ENCODE measurements at places on chromosomes 3 and 15.

DNA sequence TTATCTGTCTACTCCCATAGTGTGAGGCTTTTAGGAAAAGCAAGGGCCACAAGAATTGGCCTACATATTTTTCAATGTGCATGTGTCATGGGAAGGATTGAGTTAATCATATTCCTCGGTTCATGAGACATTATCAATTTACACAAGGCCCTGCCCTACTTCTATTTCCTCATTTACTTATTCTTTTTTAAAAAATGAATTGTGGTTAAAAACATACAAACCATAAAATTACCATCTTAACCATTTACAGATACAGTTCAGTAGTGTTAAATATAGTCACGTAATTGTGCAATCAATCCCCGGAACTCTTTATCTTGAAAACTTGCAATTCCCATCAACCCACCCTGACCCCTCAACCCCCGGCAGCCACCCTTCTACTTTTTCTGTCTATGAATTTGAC, 284.0 kb upstream of the GADL1 start:
- DNase-seq: no peak

DNA sequence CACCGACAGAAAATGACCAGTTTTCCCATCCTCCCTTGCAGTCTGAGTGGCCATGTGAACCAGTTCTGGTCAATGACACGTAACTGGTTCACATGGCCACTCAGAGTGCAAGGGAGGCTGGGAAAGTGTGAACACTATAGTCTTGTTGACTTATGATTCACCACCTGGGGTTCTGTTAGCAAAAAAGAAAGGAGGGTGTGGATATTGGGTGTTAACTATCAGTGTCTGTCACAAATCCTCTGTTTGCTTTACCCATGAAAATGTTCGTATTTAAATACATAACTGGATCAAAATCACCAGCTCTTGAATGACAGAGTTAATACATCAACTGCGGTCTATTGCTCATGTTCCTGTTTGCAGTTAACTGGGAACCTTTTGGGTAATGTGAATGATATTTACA, 92.3 kb downstream of the ADAMTSL3 start:
- no peak for DNase-seq

GRCh38 chr15:41945221-41945620, 27.1 kb downstream of the EHD4 start:
- DNase-seq: peak; percentile 58

GRCh38 chr3:194780706-194781105, 95.0 kb downstream of the FAM43A start:
- no peak for DNase-seq

- DNase-seq: no peak
Observed at GRCh38 chr3:115551016-115551415, 72.3 kb upstream of the GAP43 start.

DNA sequence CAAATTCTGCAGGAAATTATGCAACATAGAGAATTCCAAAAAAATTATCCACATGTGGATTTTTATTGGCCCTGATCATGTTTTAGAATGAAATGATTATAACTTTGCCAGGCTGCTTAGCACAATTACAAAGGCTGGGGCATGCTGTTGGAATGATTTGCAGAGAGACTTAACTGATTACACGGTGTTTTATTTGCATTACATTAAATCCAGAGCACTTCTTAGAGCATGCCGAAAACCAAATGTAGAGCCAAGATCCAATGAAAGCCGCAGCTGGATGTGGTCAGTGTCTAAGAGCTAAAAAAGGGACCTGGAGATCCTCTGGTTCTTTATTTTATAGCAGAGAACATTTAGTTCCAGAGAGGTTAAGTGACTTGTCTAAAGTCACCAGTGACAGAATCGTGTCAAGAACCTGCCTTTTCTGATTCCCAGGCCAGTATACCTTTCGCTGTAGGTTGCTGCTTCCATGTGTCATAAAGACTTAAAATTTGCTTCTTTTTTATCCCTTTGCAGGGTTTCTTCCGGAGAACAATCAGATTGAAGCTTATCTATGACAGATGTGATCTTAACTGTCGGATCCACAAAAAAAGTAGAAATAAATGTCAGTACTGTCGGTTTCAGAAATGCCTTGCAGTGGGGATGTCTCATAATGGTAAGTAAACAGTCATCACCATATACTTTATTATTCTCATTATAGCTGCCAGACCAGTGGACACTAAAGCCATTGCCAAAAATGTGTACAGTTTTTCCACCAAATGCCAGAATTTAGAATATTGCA, 92.0 kb upstream of the TSEN2 start:
- DNase-seq: no peak

- DNase-seq: no peak
Observed at GRCh38 chr3:128280481-128281052, 127.3 kb downstream of the EEFSEC start.

DNA sequence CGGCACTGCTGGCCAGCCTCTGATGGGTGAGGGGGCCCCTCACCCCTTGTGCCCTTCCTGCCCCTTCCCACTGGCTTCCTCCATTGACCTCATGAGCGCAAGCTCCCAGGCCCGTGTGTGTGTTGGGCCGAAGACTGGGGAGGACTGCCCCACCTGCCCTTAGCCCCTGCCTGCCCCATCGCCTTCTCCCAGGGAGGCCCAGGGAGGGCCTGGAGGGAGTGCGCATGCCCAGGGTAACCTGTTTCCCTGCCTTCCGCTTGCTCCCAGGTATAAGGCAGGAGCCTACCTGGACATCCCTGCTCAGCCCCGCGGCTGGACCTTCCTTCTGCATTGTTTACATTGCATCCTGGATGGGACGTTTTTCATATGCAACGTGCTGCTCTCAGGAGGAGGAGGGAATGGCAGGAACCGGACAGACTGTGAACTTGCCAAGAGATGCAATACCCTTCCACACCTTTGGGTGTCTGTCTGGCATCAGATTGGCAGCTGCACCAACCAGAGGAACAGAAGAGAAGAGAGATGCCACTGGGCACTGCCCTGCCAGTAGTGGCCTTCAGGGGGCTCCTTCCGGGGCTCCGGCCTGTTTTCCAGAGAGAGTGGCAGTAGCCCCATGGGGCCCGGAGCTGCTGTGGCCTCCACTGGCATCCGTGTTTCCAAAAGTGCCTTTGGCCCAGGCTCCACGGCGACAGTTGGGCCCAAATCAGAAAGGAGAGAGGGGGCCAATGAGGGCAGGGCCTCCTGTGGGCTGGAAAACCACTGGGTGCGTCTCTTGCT, 8.8 kb downstream of the DLL4 start:
- no peak for DNase-seq

- DNase-seq: no peak
Observed at GRCh38 chr3:144109944-144110343, 138.3 kb downstream of the DIPK2A start.

DNA sequence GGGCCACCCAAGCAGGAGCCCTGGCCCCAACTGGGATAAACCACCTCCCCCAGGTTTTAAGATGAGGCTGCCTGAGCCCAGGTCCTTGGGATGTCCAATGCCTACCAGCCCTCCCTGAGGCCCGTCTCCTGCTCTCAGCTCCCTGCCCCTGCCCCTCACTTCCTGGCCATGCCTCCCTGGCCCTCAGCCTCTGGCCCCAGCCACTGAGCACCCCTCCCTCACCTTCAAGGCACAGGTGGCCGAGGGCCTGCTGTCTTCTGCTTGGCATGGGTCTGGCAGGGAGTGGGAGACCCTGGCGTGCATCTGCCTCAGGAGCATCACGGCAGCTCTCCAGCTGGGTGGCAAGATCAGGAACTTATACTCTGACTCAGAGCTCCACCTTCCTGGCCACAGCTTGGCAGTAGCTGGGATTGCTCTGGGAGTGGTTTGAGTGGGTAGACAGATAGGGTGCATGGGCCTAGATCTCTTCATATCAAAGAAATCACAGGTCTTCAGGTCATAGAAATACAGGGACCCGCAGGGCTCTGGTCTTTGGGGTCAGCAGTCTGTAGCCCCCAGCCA, at the start of gene PLA2G4E:
Gene PLA2G4E (minus strand): TSS at position 330 of the 561 bp plus-strand sequence. CDS start 12 bp downstream, at position 318.
- DNase-seq: peak; percentile 57

GRCh38 chr3:87488765-87489164, 212.4 kb upstream of the POU1F1 start:
- DNase-seq: no peak

GRCh38 chr15:72271895-72272212, 500 bp downstream of the PARP6 start:
- no peak for DNase-seq

GRCh38 chr3:193943200-193943599, 192.7 kb upstream of the HES1 start:
- DNase-seq: no peak

- no peak for DNase-seq
Observed at GRCh38 chr3:27623085-27623753, 98.9 kb downstream of the EOMES start.

GRCh38 chr3:197309528-197310361, 11.3 kb upstream of the DLG1 start:
- DNase-seq: no peak

DNA sequence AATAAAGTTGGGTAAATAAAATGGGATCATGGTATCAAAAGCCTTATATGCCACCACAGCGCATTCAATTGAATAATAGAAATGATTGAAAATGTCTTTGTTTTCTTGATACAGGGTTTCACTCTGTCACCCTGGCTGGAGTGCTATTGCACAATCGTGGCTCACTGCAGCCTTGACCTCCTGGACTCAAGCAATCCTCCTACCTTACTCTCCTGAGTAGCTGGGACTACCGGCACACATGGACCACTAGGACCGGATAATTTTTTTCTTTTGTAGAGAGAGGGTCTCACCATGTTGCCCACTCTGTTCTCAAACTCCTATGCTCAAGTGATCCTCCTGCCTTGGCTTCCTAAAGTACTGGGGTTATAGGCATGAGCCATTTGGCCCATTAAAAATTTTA, 33.8 kb upstream of the BBX start:
- DNase-seq: no peak

- no peak for DNase-seq
Observed at GRCh38 chr3:123319760-123320159, 118.0 kb downstream of the SEC22A start.

GRCh38 chr3:38549082-38549481, 52.9 kb downstream of the EXOG start:
- DNase-seq: peak; percentile 70

DNA sequence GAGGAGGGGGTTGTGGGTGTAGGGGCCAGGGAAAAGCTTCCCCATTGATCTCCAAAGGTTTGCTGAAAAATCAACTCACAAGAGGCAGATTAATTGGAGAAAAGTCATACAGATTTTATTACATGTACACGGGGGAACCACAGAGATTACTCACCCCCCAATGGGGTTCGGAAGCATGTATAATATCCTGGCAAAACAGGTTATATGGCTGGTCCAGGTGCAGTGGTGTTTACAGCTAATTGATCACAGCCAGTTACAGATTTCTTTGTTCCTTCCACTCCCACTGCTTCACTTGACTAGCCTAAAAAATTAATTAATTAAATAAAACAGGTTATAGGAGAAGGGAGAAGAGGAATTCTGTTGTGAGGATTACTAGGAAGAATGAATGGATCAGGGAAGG, 22.4 kb downstream of the PRKCI start:
- no peak for DNase-seq

- DNase-seq: no peak
Observed at GRCh38 chr15:85379403-85380131, 836 bp upstream of the AKAP13 start.

- DNase-seq: peak; percentile 81
Observed at GRCh38 chr15:38378161-38378560, 75.8 kb upstream of the FAM98B start.

DNA sequence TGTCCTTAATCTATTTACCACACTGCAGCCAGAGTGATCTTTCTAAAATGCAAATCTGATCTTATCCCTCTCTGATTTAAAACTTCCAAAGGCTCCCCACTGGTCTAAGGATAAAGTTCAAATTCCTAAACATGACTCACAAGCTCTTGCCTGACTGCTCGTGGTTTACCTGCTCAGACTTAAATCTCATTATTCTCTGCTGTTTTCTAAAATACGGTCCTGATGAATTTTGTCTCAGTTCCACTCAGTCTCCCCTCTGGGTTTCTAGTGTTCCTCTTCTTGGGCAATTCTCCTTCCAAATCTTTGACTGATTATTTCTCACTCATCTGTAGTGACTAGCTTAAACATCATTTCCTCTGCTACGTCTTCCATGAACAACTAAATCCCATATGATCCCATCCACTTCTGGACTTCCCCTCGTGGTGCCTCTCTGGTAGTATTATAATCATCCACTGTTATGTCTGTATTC, 108.3 kb downstream of the P3H2 start:
- DNase-seq: no peak

GRCh38 chr3:170232266-170232665, 10.0 kb downstream of the PRKCI start:
- no peak for DNase-seq

GRCh38 chr3:106261396-106261795, 392.6 kb upstream of the CBLB start:
- no peak for DNase-seq

DNA sequence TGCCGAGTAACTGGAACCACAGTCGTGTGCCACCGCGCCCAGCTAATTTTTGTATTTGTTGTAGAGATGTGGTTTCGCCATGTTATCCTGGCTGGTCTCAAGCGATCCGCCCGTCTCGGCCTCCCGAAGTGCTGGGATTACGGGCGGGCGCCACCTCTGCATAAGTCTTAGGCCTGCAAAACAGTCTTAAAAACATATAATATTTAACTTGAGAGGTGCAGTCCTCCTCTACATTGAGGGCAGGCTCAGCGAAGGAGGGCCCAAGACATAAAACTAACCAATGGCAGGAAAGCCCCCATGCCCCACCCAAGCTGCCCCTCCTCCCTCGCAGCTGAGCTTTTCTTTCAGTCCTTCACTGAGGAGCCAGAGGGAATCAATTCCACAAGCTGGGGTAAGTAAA, at the start of gene SLC28A2:
Gene SLC28A2 (plus strand): TSS at position 347 of the 400 bp plus-strand sequence. CDS start 982 bp downstream, outside the sequence.
- DNase-seq: no peak

DNA sequence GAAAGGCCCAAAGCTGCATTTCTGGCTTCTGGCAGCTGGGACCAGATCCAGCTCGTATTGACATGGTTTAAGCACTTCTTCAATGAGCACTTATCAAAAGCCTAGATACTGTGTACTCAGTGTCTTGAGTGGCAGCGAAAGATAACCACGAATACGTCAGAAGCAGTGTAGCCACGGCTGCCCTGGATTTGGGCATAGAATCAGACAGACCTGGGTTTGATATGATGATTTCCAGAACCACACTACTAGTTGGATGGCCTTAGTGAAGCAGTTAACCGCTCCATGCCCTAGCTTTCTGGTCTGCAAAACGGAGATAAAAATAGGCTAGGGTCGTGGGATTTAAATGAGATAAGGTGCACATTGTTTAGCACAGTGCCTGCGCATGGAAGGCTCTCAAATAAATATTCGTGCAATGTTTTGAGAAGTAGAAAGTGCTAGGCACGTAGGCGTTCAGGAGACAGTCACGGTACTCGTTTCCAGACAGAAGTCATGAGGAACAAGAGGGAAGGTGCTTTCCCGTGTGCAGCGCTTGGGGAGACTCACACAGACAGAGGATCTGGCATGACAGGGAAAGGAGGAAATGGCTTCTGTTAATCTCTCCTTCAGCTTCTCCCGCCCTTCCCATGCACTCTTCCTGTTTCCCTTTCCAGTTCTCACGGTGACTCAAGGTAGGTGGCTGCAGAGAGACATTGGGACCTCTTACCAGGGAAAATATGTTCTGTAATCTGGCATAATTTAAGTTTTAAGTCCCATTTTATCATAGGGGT, 70.3 kb downstream of the CCNL1 start:
- no peak for DNase-seq

- no peak for DNase-seq
Observed at GRCh38 chr3:126522363-126522788, 1.6 kb upstream of the CHST13 start.

- DNase-seq: no peak
Observed at GRCh38 chr15:57686657-57687056, 19.9 kb upstream of the POLR2M start.

GRCh38 chr3:173876476-173876875, 478.9 kb downstream of the NLGN1 start:
- no peak for DNase-seq

All from suprapubic skin (tissue), 4 donors.